Ovary (tissue), 10 donors: ENCODE measurements at places on chromosomes 11 and 22.

- DNase-seq = peak; percentile 31
Observed at GRCh38 chr22:44098966-44099530, 74.9 kb downstream of the PARVB start.

- DNase-seq = no peak
Observed at GRCh38 chr11:59894616-59895015, 16.0 kb downstream of the OOSP3 start.

GRCh38 chr11:74784234-74784633 is 35.6 kb downstream of the RNF169 start:
- DNase-seq = no peak

DNA sequence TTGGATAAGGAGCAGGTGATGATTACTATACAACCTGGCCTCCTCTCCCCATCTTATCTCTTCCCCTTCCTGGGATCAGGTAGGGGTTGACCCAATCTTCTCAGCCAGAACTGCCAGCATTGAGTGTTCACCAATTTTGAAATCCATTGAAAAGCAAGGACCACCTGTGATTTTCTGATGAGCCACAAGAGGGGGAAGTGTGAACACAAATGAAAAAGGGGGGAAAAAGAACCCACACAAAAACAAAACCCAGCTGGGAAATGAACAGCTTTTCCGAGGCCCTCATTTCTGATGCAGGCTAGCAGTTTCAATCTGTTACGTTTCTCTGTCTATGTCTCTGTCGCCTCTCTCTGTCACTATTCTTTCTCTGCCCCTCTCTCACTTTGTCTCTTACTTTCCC is 161.9 kb downstream of the INSC start:
- no peak for DNase-seq

DNA sequence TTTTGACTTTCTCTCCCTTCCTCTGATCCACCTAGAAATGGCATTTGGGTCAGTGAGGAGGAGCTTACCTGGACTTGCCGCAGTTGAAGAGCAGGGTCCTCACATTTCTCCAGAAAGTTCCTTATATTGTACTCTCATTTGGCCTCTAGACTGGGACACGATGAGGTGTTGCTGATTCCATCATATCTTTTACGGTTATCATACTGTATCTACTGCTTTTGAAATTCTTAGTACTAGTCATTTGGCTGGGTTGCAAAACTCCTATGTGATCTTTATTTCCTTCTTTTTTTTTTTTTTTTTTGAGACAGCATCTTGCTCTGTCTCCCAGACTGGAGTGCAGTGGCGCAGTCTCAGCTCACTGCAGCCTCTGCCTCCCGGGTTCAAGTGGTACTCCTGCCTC is 58.7 kb upstream of the FAM181B start:
- DNase-seq = no peak

- DNase-seq = no peak
Observed at GRCh38 chr11:64444838-64445441, 86.0 kb downstream of the RPS6KA4 start.

GRCh38 chr11:128835741-128836430 is 31.2 kb downstream of the KCNJ1 start:
- peak; percentile 75 for DNase-seq

GRCh38 chr11:61911701-61912529 is 5.5 kb downstream of the RAB3IL1 start:
- peak; percentile 79 for DNase-seq

DNA sequence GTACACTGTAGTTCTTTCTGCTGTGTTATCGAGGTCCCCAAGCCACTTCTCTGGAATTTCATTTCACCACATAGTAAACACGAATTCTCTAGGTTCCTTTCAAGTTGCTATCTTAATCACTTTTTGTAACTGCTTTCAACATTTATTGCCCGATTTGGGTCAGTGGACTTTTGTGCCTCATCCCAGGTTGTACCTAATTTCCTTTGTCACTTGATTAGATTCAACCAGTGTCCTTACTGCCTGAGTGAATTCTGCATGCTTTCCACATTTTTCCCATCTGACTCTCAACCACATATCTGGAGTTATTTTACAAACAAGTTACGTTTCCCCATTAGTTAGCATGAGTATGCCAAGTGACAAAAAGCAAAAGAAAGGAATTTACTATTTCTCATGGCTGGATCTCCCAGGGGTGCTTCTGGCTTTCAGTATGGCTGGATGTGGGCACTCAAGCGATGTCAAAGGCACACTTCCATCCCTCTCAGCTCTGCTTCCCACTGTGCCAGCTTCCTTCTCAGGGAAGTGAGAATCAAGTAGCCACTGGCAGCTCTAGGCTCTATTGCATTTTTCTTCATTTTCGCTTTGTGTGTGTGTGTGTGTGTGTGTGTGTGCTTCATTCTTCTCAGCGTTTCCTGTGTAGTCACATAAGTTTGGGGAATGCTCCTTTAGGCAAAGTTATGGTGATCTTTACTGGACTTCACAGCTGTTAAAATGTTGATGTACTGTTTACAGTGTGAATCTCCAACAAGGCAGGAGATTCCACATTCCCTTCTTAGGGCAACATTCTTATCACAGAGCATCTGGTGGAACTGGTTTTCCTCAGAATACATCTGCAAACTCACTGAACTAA is 128.9 kb downstream of the DBX1 start:
- DNase-seq = no peak

GRCh38 chr22:48537343-48537680 is 1290.4 kb downstream of the BRD1 start:
- DNase-seq = no peak

DNA sequence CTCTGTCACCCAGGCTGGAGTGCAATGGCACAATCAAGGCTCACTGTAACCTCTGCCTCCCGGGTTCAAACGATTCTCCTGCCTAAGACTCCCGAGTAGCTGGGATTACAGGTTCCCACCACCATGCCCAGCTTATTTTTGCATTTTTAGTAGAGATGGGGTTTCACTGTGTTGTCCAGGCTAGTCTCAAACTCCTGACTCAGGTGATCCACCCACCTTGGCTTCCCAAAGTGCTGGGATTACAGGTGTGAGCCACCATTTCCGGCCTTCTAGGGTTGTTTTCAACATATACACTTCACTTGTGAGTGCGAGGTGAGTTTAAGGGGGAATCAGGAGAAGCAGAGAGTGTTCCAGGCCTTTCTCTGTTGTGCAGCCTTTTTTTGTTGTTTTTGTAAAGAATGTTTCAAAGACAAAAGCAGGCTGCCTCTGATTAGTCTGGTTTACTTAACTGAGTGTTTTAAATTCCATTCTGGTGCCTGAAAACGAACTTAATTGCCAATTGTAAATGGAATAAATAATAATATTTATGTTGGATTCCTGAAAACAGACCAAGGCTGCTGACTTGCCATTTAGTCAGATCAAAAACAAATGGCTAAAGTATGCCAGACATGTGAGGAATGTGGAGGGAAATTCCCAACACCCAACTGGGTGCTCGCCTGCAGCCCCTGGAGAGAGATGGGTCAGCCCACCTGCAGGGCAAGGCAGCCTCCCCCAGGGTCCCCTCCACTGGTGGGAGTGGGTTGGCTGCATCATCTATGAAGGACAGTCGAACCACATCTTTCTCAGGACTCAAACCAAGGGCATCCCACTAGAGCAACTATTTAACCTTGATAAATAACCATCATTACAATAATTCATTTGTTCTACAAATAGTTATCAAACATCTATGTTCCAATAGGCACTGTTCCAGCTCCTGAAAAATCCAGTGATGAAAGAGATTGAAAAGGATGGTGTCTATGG is 4.6 kb upstream of the RANGAP1 start:
- no peak for DNase-seq

DNA sequence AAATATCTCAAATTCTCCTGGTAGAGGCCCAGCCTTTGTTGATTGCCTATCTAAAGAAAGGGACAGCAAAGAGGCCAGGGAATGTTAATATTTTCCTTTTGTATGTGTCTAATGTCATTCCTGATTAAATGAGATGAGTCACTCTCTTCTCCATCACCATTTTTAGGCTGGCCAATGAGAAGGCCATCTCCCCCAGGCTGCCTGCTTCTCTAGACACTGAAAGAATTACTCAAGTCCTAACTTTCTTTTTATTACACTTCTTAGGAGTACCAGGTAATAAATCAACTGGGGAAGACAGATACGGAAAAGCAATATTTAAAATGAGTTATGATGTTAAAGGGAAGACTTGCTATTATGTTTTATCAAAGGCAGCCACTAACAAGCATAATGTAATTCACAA is 259.2 kb upstream of the SORL1-AS1 start:
- DNase-seq = no peak

- no peak for DNase-seq
Observed at GRCh38 chr11:11363674-11364073, 10.6 kb upstream of the CSNK2A3 start.

GRCh38 chr11:1257916-1258315 is 35.0 kb downstream of the MUC5B start:
- no peak for DNase-seq

DNA sequence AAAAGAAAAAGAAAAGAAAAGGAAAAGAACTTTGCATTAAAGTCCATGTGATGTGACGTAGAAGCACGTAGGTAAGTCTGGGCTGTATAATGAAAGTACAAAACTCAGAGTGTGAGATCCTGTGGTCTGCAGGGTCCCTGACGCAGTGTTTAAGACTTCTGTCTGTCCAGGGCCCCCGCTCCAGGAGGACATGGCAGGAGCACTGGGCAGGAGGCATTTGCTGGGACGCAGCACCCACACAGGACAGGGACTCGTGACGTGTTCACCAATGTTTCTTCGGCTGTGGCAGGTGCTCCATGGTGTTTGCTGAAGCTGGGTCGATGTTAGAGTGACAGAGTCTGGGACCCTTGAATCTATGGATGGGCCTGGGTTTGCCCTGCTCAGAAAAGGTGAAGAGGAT is 348.1 kb downstream of the BRD1 start:
- no peak for DNase-seq
